Astrocyte of the hippocampus (primary cell): ENCODE measurements at places on chromosomes 12 and 14.

DNA sequence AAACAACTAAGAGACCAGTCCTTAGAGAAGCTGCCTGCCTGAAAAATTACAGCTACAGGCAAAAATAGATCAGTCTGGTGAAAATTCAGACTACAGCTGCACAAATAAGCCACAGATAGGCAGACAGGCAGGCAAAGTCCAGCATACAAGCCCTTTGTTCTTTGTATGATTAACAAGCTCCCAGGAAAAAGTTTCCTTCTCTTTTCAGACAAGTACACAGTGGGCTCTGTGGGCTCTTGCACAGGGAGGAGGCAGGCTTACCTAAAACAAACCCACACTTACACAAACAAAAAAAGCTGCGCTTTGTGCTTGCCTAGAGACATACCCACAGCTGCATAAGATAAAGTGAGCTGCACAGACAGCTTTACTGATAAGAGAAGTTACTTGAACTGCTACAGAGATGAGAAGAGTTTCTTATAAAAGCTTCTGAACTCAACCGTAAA, 7.7 kb downstream of the OR6C68 start:
- no peak for DNase-seq

- DNase-seq: no peak
Observed at GRCh38 chr12:110065540-110065939, 17.2 kb upstream of the C12orf76 start.

DNA sequence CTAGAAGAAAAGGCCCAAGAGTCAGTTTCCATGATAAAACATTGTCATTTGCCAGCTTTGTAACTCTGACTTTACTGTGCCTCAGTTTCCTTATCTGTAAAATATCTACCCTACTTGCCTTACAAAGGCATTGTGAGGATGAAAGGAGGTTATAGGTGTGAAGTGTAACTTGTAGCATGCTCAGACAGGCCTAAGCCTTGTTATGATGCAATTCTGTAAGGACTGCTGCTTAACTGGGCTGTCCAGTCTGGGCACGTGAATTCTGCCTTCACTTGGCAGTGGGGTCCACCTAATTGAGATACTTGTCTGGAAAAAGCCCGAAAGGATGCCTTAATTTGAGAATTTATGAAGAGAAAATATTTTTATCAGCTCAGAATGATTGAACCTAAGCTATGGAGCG, 114.5 kb upstream of the DYRK2 start:
- DNase-seq: no peak

DNA sequence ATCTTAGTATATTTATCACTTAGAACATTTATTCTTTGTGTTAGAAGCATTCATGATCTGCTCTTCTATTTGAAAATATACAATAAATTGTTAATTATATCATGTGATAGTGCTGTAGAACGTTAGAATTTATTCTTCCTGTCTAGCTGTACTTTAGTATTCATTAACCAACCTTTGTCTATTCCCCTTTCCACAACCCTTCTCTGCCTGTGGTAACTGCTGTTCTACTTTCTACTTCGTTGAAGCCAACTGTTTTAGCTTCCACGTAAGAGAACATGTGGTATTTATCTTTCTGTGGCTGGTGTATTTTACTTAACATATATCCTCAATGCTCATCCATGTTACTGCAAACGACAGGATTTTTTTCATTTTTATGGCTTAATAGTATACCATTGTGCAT, 18.1 kb downstream of the TBC1D15 start:
- DNase-seq: no peak

GRCh38 chr12:116338064-116338846, 60.8 kb upstream of the MED13L start:
- no peak for DNase-seq

- no peak for DNase-seq
Observed at GRCh38 chr14:22202313-22202712, 386.7 kb downstream of the DAD1 start.

- no peak for DNase-seq
Observed at GRCh38 chr12:8088574-8088973, 6.5 kb downstream of the NECAP1 start.

DNA sequence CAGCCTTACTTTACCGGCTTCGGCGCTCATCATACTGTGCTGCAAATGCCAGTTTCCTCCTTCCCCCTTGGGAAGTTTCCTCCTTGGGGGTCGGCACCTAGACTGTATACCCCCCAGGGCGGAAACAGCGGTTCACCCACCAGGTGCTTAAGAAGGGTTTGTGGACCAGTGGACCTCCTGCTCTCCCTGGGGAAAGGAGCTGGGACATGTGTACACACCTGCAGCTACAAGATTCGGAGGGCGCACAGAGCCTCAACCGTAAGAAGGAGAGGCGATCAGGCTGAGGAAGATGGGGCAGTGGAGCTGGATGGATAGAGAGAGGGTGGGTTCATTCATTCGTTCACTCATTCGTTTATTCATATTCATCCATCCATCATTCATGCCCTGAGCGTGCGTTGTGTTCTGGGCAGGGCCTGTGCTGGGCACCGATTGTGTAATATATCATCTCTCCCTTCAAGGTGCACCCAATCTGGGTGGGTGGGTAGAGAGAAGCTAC, 717 bp upstream of the ZNF839 start:
- no peak for DNase-seq

- no peak for DNase-seq
Observed at GRCh38 chr14:105894978-105895881, 368.8 kb downstream of the TMEM121 start.

DNA sequence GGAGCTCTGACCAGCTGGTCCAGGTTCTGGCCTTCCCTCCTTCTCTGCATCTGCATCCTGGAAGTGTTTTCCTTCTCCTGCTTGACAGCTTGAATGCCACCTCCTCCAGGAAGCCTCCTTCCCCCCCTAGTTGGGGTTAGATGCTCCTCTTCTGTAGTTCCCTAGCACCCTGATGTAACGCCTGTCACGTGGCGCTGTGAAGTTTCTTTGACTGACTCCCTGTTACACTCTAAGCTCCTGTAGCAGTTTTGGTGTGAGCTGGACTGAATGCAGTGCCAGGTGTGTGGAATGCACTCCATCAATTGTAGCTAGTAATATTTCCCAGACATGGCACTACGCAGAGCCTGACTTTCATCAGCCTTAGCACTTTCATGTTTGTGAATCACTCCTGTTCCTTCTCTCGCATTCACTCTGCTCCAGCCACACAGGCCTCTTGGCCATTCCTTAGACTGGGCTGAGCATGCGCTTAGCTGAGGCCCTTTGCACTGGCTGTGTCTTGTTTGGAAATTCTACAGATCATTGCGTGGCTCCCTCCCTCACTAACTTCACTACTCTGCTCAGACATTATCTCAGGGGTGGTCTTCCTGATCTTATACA, 2.1 kb upstream of the FAIM2 start:
- DNase-seq: no peak

DNA sequence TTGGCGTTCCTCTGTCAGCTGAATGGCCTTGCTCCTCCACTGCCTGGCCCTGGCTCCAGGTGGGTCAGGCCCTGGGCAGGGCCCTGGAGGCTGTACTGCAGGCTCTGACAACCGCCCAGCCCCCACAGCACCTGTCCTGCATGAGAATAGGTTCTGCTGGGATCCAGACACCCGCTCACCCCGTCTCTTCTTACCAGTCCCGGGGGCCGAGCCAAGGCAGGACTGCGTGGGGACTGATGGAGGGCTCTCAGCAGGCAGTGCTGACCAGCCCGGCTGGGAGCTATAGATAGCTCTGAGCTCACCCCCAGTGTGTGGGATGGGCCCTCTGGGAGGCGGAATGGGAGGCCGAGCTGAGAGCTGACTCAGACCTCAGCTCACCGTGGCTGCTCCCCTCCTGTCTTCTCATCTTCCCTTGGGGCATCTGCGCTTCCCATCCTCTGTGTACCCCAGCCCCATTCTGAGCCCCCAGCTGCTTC, 39.6 kb downstream of the TEAD4 start:
- peak; percentile 84 for DNase-seq

DNA sequence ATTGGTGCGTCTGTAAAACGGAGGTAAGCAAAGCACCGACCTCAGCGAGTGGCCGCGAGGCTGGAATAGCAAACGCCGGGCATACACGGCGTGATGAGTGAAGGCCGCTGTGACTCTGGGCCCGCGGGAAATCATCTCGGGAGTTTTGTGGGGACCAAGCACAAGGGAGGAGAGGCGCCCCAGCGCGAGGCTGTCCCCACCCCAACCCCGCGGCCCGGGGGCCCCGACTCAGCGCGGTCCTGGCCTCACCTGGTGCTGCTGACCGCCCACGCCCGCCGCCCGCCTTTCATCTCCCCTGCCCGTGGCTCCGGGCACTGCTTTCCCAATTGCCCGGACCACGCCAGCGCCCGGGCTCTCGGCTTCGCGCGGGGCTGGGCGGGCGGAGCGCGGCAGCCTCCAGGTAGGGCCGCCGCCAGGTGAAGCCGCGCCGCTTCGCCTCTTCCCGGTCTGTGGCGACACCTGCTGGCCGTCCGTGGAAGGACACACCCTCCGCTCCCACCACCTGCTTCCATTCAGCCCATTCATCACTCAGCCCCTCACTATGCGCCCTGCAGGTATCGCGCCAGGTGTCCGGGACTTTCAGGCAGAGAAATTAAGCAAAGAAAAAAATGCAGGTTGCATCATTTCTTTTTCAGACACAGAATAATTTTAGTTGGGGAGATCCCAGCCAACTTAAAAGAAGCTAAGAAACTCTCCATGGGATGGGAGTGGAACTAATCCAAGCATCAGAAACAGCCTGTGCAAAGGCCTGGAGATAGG, 360.4 kb downstream of the MED13L start:
- peak; percentile 58 for DNase-seq

- peak; percentile 21 for DNase-seq
Observed at GRCh38 chr12:10179776-10180181, 947 bp downstream of the TMEM52B start.

- no peak for DNase-seq
Observed at GRCh38 chr14:72928872-72929271, 2.6 kb downstream of the DCAF4 start.

DNA sequence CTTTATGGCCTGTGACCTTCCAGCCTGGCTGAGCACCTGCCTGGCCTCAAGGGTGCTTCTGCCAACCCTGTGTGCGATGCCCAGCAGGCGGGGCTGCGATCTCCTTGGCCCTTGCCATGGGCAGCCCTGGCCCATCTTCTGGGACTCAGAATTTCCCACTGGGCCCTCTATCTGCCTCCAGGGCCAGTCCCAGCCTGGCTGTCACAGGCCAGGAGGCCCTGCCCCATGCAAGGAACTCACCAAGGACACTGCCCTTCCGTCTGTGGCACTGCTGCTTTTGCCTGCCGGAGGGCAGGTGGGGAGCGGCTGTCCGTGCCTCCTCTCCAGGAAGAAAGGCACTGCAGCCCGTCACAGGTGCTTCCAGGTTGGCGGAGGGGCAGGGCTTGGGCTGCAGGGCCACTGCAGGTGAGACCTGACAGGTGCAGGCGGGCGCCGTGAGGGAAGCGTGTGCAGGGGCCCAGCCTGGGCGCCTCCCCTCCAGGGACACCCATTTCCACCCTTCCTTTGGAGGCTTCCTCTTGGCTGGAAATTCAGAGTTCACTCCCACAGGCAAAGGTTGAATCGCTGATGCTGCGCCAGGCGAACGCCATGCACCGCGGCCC, 177.8 kb downstream of the KIF26A start:
- DNase-seq: no peak

GRCh38 chr12:84033162-84033561, 879.4 kb downstream of the SLC6A15 start:
- DNase-seq: no peak

DNA sequence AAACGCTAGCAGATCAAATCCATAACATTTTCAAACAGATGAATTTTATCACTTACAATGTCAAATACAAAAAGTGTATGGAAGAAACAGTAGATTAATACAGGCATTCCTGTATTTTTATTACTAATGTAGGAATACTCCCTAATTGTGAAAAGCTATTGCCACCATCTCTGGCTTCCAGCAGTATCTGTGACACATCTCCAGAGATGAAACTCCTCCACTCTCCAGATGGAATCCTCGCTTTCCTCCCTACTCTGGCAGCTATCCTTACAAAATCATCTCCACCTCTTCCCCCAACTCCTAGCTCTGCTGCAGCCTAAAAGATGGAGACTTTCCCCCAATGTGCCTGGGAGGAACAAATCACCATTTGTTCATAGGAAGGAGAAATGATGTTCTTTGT, 211.4 kb downstream of the SSPN start:
- DNase-seq: no peak

DNA sequence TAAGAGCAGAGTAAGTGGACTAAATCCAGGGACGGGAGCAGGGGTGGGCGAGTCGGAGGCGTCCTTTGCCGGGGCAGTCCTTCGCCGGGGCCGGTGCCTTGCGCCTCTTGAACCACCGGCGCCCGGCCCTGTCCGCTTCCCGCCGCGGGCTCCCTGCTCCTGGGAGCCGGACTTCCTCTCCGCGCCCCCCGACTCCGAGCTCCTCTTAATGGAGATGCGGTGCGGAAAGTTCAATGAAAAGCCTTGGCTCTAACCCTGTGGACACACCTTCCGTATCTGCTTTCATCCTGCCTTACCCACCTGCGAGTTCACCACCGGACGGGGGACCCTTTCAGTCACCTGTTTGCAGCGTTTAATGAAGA, 412 bp downstream of the FGFR1OP2 start:
- DNase-seq: no peak

- DNase-seq: no peak
Observed at GRCh38 chr12:98738539-98738938, 93.4 kb downstream of the APAF1 start.

DNA sequence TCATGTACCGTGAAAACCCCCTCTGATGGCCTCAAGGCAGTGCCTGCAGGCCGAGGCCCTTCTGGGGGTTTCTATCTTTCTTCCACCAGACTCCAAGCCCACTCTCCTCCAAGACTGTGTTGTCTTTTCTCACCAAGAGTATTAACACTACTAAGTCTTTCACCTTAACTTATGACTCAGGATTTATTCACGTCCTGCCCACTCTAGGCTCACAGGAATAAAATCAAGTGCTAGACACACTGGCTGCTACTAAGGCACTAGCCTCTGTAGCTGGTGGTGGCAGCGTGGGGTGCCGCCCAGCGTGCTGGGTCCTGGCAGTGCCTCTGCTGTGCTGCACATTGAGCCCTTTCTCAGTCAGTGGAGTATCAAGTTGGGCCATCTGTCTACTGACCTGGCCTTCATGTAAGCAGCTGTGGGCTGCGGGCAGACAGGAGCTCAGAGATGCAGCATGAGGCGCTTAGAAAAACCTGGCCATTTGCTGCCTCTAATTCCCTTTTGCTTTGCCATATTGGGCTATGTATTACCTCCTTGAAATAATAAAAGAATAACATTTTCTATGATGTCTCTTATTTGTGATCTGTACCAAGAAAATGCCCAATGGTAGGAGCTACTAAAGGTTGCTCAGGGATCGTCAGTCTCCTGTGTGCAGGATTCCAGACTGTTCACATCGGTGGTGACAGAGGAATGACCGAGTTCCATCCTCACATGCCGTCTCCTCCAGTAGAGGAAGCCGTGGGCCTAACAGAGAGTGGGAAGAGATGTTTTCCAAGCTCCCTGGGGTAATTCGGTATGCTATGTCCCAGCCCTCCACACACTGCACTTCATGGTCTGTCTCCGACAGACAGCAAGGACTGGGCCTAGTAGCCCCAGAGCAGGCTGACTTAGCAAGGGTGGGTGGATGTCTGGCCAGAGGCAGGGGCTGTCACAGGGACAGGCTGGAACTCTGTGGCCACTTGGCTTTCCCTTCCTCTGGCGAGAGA, 39.9 kb downstream of the MAX start:
- DNase-seq: no peak
